Ammon's horn (tissue), 1 donor: ENCODE measurements at places on chromosomes 16 and 17.
A peak's percentile ranks its signal among the peaks of the same experiment; 100 is the strongest.

- DNase-seq, result no peak
These were observed 17.4 kb upstream of the STAC2 start for GRCh38 chr17:39243155-39243554.

GRCh38 chr17:47840742-47841487 lies at the start of gene SCRN2:
Gene SCRN2 (minus strand): TSS chr17:47841273. CDS start chr17:47840843, 430 bp downstream.
- DNase-seq, result peak; percentile 85

DNA sequence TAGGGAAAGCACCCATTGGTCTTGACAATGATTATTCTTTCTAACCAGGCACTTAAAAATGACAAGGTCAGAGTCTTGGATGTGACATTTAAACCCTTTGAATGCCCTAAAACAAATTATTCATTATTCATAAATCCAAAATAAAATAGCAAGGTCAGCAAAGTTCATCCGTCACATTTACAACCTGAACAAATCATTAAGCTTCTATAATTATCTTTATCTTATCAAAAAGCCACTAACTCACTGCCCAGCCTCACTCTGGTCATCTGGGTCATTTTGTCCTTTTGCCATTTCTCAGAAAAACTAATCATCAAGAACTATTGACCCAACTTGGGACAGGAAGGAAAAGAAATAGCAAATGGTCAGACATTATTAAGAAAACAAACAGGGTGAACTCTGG lies 507.3 kb upstream of the CDH8 start:
- no peak for DNase-seq

- no peak for DNase-seq
These were observed 26.0 kb upstream of the DLX3 start for GRCh38 chr17:50020841-50021599.

DNA sequence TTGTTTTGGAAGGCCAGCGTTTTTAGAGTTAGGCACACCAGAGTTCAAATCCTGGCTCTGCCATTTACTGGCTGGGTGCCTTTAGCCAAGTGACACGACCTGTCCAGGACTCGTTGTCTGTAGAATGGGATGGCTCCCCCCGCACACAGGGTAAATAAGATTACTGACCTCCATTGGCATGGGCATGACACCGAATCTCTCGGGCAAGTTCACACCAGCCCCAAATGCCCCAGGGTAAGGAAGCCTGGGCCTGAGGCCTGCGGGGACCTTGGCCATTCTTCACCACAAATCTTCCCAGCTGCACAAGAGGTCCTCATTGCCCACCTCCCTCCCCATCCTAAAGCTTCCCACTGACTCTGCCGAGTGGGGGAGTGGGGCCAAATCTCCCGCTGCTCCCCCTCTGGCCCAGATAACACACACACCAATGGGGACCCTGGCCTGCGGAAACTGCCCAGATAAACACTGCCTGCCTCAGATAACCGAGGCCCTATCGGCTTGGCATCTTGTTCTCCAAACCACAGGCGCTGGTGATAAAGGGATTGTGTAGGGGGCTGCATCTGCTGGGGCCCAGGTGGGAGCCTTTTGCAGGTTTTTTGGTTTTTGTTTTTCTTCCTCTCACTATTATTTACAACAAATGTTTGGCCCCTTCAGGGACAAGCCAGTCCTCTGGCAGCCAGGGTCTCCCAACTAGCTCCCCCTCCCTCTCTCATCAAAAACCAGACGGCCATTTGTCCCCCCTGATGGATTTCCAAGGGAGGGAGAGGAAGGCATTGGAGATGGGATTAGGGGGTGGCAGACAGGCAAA lies 75.0 kb upstream of the LHX1 start:
- no peak for DNase-seq

- DNase-seq, result no peak
These were observed 15.5 kb upstream of the SPNS2 start for GRCh38 chr17:4483012-4483840.

GRCh38 chr16:12089492-12090150 lies 113.1 kb downstream of the SNX29 start:
- DNase-seq, result peak; percentile 65

GRCh38 chr16:51916231-51916630 lies 630.7 kb downstream of the TOX3 start:
- DNase-seq, result no peak

GRCh38 chr16:87180069-87180468 lies 137.1 kb downstream of the C16orf95 start:
- DNase-seq, result no peak

GRCh38 chr16:10338426-10338825 lies 47.4 kb upstream of the ATF7IP2 start:
- peak; percentile 8 for DNase-seq

GRCh38 chr17:1222321-1222720 lies 42.5 kb upstream of the ABR start:
- no peak for DNase-seq

DNA sequence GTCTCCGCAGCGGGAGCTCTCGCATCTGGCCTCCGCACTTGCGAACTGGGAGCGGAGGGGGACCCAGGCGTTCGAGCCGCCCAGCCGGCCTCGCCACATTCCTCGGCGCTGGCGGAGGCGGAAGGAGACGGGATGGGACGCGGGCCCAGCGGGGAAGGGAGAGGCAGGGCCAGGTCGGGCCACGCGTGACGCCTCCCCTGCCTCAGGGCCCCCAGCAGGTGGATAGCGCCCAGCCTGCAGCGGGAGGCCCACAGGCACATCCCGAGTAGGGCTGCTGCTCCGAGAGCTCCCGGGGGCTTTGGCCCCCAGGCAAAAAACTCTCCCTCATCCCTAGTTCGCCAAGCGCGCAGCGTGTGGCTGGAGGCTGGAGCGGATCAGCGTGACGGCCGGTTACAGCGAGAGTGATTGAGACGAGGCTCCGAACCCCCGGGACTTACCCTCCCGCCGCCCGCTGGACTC lies 800 bp downstream of the PLEKHH3 start:
- DNase-seq, result no peak

DNA sequence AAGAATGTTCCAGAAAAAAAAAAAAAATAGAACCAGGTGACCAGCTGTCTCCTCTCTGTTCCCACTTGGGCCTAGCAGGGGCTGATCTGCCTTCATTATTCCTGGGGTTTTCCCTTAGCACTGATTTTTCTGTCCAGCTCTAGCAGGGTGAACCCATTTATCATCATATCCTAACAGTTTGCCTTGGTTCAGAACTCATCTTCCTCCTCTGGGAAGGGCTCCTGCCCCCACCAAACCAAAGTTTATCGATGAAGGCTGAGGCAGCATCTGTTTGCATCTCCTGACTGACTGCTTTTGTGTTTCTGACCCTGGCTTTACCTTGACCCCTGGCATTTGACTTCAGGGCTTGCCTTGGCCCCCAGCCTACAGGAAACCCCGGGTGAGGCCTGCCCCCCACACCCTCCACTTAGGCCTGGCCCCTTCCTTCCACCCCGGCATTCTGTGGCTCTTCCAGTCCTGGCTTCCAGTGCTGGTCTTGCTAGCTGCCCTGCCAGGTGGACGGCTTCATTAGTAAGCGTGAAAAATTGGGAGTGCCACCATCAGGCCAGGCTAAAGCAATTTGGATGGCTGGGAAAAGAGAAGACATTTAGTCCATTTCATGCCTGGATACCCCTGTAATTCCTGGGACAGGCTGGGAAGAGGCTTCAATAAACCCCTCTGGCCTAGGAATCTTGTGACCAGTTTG lies 164.9 kb downstream of the CCDC182 start:
- no peak for DNase-seq

GRCh38 chr17:13329421-13329820 lies 272.3 kb downstream of the HS3ST3A1 start:
- no peak for DNase-seq

DNA sequence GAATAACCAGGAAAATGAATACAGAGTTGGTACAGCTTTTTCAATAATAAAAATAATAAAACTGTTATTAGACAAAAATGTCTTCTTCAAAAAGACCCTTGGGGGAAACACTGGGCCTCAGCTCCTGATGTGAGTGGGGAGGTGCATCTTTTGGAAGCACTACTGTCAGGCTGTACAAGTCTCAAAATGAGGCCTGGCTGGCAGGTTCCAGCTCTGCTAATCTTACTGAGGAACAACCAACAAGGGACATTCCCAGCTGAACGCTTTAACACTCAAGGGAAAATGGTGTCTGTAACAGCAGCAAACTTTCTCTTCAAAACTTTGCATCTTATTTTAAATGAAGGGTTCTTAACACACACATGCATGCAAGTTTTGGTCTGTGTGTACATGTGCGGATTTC lies 19.7 kb downstream of the TEX2 start:
- DNase-seq, result no peak

- DNase-seq, result no peak
These were observed 26.4 kb downstream of the GOSR1 start for GRCh38 chr17:30503558-30503957.

DNA sequence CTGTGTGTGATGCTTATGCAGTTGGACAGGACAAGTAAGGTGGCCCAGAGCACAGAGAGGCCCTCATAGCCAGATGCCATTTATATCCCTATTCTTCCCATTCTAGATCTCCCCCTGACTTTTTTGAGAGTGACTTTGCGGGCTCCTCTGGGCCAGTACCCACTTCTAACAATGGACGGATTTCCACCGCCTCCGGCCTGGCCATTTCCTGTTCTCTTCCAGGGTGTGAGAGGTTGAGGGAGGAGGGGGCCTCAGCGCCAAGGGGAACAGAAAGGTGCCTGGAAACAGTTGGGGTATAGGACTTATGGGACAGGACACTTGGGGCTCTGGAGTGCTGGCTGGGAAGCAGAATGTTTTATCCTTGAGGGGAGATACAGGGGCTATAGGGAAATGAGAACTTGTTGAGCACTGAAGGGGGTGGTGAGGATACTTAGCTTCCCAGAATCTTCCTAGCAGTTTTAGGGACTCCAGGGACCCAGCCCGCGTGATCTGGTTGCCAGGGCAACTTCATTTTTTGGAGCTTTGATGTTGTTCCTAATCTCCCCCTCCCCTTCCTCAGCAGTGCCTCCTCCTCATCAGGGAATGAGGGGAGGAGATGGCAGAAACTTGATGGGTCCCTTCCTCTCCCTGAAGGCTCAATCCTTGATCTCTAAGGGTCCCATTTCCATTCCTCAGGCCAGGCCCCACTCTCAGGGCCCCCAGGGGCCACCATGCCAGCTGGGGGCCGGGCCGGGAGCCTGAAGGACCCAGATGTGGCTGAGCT lies 3.6 kb downstream of the TAOK2 start:
- DNase-seq, result no peak

- no peak for DNase-seq
These were observed 1.8 kb downstream of the ST3GAL2 start for GRCh38 chr16:70437017-70437581.

- DNase-seq, result no peak
These were observed 2.9 kb upstream of the SIRT7 start for GRCh38 chr17:81920612-81921536.

- no peak for DNase-seq
These were observed 97.4 kb upstream of the ZFHX3 start for GRCh38 chr16:73145166-73145880.

DNA sequence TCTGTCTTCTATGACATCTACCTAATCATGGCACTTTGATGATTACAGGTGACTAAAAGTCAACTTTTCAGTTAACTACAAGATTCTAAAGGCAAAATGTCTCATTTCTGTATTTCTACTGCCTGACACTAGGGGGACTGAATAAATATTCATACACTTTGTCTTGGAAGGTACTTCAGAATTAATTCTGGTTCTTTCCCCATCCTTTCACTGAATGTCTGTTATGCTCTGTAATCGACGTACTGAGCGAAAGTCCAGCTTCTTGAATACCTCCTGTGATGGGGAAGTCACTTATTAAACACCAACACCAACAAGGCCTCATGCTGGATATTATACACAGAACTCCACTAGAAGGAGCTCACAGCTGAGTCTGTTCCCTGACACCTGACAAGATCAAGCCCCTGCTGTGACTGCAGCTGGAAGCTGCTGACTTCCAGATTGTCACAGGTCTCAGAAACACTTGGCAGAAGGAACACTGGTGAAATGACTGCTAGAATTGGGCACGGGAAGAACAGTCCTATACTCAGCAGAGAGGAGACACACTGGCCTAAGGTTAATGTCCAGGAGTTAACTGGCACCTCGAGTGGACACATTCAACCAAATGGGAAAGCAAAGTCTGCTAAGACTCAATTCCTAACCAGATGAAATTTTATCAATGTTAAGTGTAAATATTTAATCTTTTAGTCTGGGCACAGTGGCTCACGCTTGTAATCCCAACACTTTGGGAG lies 31.9 kb downstream of the CMC2 start:
- DNase-seq, result no peak

- DNase-seq, result no peak
These were observed 269.6 kb downstream of the SNX29 start for GRCh38 chr16:12245921-12246720.
